Muscle of leg (tissue), 16 donors: ENCODE measurements at places on chromosomes 13 and 19.

DNA sequence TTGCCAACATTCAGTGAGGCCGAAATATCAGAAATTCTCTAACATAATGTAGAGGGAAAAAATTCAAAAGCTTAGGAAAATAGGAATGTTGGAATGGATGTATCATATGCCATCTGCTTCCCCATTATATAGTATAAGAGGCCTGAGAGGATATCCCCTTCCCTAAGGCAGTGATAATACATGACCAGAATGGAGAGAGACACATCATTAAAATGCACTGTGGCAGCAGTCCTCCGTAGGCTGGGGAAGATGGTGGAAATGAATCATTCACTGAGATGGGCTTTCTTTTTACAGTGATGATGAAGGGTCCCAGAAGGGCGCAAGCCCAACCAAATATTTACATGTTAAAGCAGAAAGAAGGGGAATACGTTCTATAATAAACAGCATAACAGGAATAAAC, 799.1 kb upstream of the SPRY2 start:
- peak; percentile 6 for DNase-seq

GRCh38 chr19:14167576-14168138, 31.3 kb upstream of the ASF1B start:
- peak; percentile 41 for DNase-seq

GRCh38 chr13:94674609-94675348, 37.6 kb downstream of the SOX21 start:
- DNase-seq = peak; percentile 26

DNA sequence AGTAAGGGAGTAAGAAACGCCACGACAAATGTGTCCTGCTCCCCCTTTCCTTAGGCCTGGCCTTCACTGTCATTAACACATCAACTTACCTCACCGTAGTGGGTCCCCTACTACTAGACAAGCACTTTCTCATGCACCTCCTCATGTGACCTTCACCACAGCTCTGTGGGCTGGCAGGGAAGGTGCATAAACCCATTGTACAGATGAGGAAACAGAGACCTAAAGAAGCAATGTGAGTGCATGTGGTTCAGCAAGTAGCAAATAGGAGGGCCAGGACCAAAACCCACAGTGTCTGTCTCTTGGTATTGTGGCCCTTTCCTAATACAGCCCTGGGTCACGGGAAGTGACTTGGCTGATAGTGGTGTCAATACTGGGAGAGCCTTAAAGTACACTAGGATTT, 5.3 kb downstream of the CCDC70 start:
- no peak for DNase-seq

DNA sequence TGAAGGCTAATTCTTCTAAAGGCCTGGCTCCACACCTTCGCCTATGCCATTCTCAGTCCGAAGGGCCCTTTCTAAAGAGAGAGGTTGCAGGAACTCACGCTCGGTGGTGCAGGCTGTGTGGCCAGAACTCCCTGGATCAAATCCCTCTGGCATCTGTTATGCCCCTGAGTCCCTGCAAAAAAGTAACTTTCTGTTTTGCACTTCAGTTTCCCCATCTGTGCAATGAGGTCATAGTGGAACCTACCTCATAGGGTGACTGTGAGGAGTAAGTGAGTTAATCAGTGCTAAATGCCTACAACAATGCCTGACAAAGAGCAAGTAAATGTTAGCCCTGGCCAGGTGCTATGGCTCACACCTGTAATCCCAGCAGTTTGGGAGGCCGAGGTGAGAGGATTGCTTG, 7.3 kb downstream of the IGSF23 start:
- DNase-seq = no peak

GRCh38 chr19:35514282-35514809, 897 bp upstream of the DMKN start:
- no peak for DNase-seq

- no peak for DNase-seq
Observed at GRCh38 chr19:33220735-33221134, 4.9 kb downstream of the SLC7A10 start.

DNA sequence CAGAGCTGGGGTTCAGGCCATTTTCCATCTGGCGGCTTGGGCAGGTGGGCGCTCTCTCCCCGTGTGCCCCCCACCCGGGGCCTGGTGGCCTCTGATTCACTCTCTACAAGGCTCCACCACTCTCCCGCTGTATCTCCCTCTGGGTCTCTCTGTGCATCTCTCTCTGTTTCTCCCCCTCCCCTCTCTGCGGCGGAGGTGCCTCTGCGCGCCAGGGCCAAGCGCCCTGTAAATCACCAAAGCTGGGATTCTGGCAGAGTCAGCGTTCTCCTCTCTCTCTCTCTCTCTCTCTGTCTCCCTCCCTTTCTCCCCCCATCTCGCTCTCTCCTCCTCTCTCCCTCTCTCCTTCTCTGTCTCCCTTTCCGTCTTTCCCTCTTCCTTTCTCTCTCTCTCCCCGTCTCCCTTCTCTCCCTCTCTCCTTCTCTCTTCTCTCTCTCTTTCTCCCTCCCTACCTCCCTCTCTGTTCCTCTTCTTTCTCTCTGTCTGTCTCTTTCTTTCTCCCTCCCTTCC, 3.9 kb downstream of the NFIC start:
- DNase-seq = peak; percentile 80

- DNase-seq = no peak
Observed at GRCh38 chr19:3140667-3141038, 4.8 kb downstream of the GNA15 start.

- DNase-seq = peak; percentile 60
Observed at GRCh38 chr13:78022164-78022877, 103.7 kb upstream of the EDNRB start.

- DNase-seq = no peak
Observed at GRCh38 chr13:110600261-110600819, 15.0 kb upstream of the NAXD start.

GRCh38 chr19:49879243-49879963, 1.9 kb downstream of the TBC1D17 start:
- DNase-seq = peak; percentile 55

- no peak for DNase-seq
Observed at GRCh38 chr19:4059891-4060620, 6.6 kb downstream of the ZBTB7A start.

DNA sequence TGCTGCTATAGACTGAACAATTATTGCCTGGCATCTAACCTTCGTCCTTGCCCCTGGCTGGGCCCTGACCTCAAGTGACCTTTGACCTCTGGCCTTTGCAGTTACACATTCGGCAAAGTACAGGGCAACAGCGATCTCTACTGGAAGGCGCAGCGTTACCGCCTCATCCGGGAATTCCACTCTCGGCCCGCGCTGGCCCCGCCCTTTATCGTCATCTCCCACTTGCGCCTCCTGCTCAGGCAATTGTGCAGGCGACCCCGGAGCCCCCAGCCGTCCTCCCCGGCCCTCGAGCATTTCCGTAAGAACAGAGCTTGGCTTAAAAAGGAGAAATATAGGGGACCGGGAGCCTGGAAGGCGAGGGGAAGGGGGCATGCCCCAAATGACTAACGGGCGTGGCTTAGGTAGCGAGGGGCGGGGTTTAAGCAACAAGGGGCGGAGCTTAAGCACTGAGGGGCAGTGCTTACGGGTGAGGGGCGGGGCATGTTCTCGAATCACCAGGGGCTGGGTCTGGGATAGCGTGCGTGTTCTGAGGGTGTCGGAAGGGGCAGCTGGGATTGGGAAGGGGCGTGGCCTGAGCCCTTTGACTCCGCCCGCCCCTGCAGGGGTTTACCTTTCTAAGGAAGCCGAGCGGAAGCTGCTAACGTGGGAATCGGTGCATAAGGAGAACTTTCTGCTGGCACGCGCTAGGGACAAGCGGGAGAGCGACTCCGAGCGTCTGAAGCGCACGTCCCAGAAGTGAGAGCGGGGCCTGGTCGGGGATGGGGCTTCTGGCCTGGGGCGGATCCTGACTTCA, 52.7 kb downstream of the TRPM4 start:
- peak; percentile 58 for DNase-seq
